ENCODE measurements at places on chromosomes 1 and 21.

GRCh38 chr1:222241410-222241809, 306.5 kb downstream of the HHIPL2 start:
- DNase-seq = no peak

DNA sequence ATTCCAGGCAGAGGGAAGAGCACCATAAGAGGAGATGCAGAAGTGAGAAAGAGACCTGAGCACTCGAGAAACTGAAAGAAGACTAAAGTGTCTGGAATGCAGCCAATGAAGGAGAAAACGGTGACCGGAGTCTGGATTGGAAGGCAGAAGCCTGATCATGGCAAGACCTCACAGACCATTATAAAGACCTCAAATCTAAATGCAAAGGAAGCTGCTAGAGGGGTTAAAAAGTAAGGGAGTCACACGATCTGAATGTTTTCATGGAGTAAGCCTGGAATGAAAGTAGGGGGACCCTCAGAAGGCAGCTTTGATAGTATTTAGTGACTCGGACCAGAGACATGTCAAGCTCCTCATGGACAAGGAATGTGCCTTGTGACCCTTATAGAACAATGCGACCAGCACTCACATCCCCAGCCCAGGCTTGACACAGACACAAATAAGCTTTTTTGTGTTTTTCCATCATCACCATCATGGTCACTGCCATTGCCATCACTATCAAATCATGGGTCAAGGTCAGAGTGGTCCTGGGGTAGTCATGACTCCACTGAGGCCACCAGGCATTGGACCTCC, 183.6 kb downstream of the SEC16B start:
- no peak for DNase-seq

GRCh38 chr21:45892156-45892915, 89.2 kb upstream of the COL6A1 start:
- DNase-seq = no peak

DNA sequence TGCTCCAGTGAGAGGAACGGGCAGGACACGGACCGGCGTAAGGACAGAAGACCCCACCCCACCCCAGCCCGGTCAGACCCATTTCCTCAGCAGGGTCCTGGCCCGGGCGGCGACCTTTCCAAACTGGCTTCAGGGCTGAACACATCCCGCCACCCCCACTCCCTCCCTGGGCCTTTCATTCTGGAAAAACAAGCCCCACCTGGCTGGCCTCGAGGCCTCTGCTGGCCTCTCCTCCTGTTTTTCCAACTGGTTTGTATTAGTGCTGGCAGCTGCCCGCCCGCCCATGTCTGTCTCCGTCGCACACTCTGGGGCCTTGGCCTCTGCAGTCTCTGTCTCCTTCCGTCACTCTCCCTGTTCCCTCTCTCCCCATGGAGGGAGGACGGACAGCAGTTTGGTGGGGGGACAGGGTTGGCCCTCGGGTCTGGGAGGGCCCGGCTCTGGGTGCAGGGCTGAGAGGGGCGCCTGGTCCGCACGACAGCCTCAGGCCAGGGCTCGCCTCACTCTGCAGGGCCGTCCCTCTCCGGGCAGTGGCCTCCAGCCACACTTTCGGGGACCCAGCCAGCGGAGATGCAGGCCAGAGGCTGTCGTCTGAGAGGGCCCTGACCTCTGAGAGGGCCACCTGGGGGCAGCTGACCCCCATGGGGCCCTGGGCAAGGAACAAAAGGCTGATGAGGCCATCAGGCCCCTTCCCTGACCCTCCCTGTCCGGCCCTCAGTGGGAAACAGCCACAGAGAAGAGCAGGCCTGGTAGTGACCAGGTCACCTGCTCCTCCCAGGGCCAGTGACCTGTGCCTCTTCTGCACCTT, 1.5 kb upstream of the MXRA8 start:
- no peak for DNase-seq

All from activated CD4-positive, alpha-beta T cell treated with anti-CD3 and anti-CD28 coated beads for 36 hours (primary cell).